ENCODE measurements at places on chromosomes 6 and 20.

- no peak for DNase-seq
Observed at GRCh38 chr6:140915551-140915950, 1217.2 kb upstream of the GJE1 start.

- DNase-seq = no peak
Observed at GRCh38 chr6:3414327-3415081, 42.3 kb downstream of the SLC22A23 start.

DNA sequence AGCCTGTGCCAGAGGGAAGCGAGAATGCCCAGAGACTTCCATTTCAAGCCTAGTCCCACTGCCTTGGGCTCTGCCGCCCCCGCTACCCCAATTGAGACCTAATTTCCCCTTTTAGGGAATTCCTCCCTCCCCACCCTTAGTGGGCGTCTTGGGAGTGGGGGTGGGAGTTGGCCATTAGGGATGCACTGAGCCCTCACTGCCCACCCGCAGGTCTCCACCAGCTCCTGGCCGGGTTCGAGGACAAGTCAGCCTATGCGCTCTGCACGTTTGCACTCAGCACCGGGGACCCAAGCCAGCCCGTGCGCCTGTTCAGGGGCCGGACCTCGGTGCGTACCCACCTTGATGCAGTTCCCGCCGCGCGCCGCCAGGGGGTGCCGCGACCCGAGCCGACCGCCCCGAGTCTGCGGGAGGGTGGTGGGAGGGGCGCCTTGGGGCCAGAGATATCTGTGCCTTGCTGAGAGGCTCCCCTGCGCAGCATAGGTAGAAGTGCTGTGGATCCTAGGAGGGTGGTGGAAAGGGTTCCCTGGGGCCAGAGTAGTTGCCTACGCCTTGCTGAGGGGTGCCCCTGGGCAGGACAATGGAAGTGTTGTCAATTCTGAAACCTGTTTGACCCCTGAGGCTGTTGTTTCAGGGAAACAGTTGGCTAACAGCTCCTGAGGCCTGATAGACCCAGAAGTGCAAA is 9.2 kb downstream of the ITPA start:
- no peak for DNase-seq

GRCh38 chr20:51392614-51393186 is 149.8 kb downstream of the NFATC2 start:
- no peak for DNase-seq

DNA sequence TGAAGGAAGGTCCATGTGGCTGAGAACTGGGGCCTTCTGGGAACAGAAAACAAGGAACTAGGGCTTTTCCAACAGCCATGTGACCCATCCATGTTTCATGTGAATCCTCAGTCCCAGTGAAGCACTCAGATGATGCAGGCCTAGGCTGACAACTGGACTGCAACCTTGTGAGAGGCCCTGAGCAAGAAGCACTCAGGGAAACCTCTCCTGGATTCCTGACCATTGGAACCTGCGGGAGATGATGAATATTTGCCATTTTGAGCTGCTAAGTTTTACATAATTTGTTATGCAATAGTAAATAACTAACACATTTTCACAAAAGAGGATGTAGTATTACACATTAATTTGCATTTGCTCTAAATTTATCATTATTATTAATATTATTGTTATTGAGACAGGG is 38.4 kb upstream of the HLA-G start:
- DNase-seq = no peak

GRCh38 chr6:89145091-89145955 is 532 bp upstream of the PM20D2 start:
- DNase-seq = no peak

DNA sequence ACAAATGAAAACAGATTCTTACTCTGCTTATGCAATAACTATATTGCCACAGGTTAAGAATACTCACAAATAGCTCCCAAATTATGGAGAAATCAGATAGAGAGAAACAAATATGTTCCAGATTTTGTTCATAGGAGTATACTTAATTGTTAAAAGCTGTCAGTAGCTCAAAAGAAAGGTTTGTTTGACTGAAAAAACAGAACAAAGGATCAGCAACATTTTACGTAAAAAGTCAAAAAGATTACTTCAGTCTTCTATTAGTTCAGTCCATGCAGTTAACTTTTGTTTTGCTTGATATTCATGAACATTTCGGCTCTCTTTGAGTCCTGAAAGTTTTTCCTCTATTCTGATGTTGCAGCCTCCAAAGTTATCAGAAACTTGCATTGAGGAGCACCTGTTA is 13.4 kb upstream of the NANP start:
- no peak for DNase-seq

DNA sequence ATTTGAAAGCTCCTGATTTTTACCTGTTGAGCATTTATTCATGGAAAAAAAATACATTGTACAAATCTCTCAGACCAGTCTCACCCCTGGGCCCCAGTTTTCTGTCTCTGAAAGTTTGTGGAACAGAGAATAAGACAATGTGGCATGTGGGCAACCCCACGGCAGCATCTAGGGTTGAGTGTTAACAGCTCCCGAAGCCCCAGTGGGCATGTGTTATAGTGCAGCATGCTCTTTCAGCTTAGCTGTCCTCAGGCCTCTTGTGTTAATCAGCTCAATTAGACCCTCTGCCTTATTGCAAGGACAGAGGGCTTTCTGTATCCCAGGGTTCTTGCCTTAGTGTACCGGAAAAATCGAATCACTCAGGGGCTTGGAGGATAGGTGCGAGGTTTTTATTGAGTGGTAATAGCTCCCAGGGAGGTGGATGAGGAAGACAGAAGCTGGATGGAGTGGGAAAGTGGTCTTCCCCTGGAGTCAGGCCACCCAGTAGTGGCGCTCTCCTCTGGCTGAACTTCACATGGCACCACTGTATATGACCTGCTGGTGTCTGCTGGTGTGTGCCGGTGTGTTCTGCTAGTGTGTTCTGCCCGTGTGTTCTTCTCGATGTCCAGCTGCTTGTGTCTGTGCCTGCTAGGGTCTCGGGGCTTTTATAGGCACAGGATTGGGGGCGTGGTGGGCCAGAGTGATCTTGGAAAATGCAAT is 382.8 kb downstream of the EPM2A start:
- DNase-seq = no peak

DNA sequence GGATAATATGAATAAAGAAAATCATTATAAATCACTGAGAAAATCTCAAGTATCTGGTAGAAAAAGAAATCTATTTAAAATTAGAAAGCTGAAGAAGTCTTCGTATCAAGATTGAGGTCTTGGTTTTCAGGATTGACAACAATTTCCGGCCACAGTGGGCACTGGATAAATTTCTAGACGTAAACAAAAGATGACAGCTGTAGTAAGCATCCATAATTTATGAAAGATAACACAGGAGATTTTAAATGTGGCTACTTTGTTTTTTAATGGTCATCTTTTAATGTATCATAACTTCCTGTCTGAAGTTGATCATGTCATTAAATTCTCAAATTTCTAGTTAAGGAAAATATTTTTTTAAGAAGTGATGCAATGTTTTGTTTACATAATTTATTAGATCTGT is 444.2 kb downstream of the HTR1B start:
- no peak for DNase-seq

DNA sequence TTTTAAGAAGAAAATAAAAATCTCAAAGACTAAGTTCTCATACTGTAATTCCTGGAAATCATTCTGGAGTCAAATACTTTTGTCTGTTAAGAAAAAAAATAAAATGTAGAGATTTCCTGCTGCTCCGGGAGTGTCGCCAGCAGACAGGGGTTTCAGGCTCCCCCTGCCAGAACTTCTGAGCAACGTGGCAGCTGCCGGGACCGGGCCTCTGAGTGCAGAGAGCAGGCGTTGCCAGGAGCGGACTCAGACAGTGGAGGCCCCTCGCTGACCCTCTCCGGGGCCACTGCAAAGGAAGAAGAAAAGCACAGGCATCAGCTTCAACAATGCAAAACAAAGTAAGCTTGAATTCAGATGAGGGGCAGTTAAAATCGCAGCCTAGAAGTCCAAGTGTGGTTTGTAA is 95.5 kb downstream of the THBS2 start:
- no peak for DNase-seq

DNA sequence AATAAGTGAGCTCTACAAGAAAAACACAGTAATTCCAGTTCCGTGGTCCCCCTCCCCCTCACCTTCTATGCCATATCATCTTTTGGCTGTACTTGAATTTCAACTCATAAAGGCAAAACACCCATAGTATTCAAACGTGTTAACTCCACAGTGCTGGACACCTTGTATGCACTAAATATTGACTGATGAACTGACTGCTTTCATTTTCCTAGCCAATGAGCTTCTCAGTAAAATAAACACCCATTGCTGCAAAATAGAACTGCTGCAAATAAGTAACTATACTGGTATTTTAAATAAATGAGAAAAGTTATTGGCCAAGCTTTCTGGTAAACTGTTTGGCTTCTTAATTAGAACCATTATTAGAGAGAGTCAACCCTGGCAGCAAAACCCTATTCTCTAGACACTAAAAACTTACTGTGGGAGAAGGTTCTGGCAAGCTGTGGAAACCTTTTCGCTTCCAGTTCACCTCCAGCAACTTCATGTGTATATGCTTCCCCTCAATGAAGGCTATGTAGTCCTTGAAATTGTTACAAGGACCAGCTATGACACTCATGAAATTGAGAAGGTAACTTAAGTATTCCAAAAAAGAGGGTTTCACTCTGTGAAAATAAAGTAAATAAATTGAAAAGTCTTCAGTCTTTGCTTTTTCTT is 86.0 kb downstream of the MBOAT1 start:
- DNase-seq = no peak

- no peak for DNase-seq
Observed at GRCh38 chr20:44403194-44404112, 48.0 kb downstream of the HNF4A start.

- no peak for DNase-seq
Observed at GRCh38 chr6:69784595-69785377, 12.0 kb downstream of the LMBRD1 start.

DNA sequence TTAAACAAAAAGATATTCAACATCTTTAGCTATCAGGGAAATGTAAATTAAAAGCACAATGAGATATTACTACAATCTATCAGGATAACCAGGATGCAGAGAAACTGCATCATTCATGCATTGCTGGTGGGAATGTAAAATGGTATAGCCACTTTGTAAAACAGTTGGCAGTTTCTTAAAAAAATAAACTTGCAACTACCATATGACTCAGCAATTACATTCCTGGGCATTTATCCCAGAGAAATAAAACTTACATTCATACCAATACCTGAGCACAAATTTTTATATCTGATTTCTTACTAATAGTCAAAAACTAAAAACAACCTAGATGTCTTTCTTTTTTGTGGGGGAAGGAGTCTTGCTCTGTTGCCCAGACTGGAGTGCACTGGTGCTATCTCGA is 190.3 kb upstream of the TAB2 start:
- DNase-seq = peak; percentile 27

GRCh38 chr6:166449036-166449435 is 66.3 kb upstream of the MPC1 start:
- DNase-seq = no peak

GRCh38 chr6:128098000-128098581 is 197.2 kb upstream of the THEMIS start:
- no peak for DNase-seq

DNA sequence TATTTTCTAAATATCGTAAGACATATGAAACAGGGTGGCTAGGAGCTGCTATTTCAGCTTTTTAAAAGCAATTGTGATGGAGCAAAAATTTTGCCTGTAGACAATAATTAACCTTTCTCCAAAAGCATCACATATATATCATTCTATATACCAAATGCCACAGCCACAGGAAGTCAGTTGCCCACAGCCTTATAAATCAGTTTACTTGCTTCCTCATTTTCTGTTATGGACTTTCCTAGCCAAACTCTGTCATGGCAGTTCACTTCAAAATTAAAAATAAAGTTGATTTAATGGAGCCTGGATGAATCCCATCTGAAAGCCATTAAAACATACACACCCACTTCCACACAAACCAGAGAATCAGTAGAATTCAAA is 93.4 kb upstream of the NHSL1 start:
- no peak for DNase-seq

GRCh38 chr6:139882234-139882633 is 507.8 kb upstream of the CITED2 start:
- DNase-seq = no peak

GRCh38 chr20:37259865-37260264 is 1.7 kb downstream of the GHRH start:
- DNase-seq = no peak
